Activated CD8-positive, alpha-beta memory T cell treated with anti-CD3 and anti-CD28 coated beads, Interleukin-2, amount 10 ng/mL, durations not matched to agents 7 days and 5 days (primary cell): ENCODE measurements at places on chromosomes 5 and 9.

- DNase-seq: no peak
Observed at GRCh38 chr9:137593176-137593575, 2.9 kb upstream of the ZMYND19 start.

- DNase-seq: no peak
Observed at GRCh38 chr9:94779693-94780290, 53.3 kb downstream of the AOPEP start.

GRCh38 chr5:150310246-150310645, 7.5 kb upstream of the ARSI start:
- no peak for DNase-seq

DNA sequence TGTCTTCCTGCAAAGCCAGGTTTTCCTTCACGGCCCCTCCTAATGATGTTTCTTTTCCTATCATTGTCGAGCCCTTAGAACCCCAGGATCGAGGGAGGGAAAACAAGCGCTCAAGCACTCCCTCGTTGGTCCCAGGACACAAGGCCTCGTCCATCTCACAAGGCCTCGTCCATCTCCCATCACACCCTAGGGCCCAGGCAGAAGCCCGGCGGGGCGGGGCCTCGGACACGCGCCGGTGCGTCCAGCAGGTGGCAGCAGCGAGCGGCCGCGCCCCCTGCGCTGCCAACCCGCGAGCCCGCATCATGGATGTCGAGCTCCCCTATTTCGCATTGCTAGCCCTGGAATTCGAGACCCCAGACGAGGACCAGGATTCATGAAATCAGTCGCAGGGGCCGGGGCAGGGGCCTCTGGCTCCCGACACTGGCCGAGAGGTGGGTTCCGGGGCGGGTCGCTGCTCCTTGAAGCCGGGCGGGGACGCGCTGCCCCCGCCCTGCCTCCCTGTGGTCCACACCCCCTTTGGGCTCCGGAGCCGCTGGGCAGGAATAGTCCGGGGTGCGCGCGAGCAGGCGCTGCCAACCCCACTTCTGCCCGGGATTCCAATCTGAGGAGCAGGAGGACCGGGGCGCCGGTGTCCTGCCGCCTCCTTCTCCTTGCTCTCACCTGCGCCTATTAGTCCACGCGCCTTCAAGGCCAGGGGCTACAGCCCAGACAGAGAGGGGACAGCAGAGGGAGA, at the start of gene ABLIM3:
TSS of gene ABLIM3 (plus strand) at position 270 of the 733 bp plus-strand sequence. CDS start 603 bp downstream, outside the sequence.
- DNase-seq: peak; percentile 74

- DNase-seq: no peak
Observed at GRCh38 chr5:126100767-126101166, 322.4 kb upstream of the GRAMD2B start.

DNA sequence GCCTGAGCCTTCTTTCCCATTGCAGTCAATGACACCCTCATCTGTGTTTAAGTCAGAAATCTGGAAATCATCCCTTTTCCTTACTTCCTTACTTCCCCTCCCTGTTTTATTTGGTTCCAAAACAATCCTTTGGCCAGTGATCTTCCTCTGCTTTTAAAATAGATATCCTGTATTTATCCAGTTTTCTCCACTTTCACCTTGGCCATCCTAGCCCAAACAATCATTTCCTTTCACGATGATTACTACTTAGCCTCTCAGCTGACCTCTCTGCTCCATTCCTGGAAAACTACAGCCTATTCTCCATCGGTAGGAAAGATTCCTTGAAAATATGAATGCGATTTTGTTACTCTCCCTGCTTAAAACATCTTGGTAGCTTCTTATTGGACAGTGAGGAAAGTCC, 565.4 kb downstream of the TLR4 start:
- DNase-seq: no peak

- no peak for DNase-seq
Observed at GRCh38 chr5:161190086-161190485, 338.1 kb upstream of the ATP10B start.

GRCh38 chr5:170791325-170791954, 7.9 kb downstream of the GABRP start:
- peak; percentile 42 for DNase-seq
